ENCODE measurements at places on chromosomes 7 and 10.

- DNase-seq, result no peak
These were observed 468 bp upstream of the TRIM56 start for GRCh38 chr7:101084865-101085161.

DNA sequence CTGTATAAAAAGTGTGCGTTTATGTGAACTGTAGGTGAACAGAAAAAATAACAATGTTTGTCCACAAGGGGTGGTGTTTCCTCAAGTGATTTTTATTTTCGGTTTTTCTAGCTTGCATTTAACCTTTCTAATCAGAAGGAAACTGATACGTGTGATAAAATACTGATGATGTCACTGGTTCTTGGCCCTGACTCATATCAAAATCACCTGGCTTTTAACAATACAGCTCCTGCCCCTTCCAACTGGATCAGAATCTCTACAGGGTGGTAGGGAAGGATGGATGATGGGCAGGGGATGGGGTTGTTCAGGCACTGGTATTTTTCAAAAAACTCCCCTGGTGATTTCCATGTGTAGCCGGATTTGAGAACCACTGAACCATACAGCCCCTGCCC is 10.9 kb downstream of the NPFFR1 start:
- peak; percentile 37 for DNase-seq

DNA sequence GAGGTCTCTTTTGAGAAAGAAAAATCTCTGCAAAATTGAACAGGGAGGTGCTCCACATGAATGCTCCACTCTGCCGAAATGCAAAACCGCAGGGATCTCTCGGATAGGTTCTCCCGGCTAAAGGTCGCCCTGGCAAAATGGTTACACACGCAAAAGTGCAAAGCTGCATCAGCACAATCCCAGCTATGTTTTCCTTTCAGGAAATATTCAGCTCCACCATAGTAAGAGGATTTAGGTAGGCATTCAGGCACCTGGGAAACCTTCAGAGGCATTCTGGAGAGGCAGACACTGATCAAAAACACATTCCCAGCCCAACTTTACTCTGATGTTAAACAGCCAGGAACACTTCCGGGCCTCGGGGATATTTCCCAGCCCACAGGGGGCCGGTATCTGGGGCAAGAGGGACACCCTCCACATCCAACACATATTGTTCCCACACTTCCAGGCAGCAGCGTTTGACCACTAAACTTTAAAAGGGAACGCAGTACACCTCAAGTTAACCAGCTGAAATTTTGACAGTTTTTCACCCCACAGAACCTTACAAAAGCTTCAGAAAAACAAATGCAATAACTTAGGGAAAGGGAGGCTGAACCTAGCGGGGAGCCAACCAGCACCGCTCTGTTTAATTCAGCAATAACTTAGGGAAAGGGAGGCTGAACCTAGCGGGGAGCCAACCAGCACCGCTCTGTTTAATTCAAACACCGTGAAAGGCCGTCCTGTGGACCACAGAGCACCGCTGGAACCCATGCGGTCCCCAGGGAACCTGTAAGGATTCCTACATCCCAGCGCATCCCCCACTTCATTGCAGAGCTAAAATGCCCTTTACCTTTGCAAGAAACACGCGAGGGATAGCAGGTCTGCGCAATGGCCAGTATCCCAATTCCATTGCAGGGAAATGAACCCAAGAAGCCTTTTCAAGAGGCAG is 45.9 kb downstream of the TNS3 start:
- no peak for DNase-seq

GRCh38 chr7:35329026-35329425 is 75.1 kb upstream of the TBX20 start:
- DNase-seq, result no peak

- no peak for DNase-seq
These were observed 13.2 kb upstream of the ITPRID1 start for GRCh38 chr7:31500656-31501055.

DNA sequence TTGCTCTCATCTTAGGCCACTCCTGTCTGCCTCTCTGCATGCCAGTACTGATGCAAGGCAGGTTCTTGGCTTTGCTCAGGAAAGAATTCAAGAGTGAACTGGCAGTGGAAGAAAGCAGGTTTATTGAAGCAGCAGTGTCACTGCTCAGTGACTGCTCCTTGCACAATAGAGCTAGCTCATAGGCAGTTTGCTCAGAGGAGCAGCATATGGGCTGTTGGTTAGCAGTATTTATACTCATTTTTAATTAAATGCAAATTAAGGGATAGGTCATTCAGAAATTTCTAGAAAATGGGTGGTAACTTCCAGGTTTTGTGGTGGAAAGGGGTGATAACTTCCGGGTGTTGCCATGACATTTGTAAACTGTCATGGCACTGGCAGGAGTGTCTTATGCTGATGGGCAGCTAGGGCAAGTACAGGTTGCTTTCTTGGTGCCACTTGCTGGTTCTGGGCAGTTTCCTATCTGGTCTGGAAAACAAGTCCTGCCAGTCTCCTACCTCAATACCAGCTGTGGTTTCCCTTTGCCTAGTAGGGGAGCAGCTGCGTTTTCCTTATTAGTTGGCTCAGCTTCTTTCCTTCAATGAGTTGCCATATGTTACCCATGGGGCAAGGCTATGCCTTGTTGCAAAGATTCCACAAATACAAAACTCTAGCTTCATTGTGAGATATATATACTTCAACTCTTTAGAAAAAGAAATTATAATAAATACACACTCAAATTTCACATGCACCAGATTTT is 64.8 kb upstream of the CALD1 start:
- DNase-seq, result no peak

- DNase-seq, result no peak
These were observed 81.0 kb upstream of the LRRC4 start for GRCh38 chr7:128112018-128112780.

DNA sequence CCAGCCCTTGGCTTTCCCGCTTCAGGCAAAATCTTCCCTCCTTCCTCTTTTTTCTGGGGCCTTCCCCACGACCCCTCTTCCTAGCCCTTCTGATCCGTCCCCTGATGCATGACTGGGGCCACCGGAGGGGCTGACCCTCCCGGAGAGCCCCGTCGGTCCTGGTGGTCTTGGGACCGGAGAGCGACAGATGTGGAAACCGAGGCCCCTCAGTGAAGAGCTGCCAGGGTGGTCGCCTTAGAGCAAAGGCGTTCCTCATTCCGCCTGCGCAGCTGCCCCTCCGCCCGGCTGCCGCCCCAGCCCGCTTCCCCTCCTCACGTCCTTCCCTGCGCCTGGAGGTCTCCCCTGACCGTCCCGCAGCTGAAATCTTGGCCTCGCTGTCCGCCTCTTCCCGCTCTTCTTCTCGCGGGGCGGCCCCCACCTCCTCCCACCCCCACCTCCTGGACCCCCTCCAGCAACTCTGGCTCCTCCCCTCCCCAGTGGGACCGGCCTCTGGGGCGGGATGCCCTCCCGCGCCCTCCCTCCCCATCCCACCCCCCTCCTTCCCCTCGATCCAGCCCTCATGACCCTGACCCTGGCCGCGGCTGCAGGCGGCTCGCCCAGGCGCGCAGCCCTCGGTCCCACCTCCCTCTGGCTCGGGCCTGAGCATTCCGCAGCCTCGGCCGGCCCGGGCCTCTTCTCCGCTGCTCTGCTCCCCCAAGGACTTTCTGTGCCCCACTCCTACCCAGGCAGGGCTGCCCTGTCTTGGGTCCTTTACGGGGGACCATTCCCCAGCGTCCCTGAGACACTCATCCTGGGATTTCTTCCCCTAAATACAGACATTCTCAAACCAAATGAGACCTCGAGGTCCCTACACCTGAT is at the start of gene RARRES2:
Gene RARRES2, minus strand, starts transcription at position 367 of the 858 bp plus-strand sequence. CDS start 1,020 bp downstream, outside the sequence.
- no peak for DNase-seq

DNA sequence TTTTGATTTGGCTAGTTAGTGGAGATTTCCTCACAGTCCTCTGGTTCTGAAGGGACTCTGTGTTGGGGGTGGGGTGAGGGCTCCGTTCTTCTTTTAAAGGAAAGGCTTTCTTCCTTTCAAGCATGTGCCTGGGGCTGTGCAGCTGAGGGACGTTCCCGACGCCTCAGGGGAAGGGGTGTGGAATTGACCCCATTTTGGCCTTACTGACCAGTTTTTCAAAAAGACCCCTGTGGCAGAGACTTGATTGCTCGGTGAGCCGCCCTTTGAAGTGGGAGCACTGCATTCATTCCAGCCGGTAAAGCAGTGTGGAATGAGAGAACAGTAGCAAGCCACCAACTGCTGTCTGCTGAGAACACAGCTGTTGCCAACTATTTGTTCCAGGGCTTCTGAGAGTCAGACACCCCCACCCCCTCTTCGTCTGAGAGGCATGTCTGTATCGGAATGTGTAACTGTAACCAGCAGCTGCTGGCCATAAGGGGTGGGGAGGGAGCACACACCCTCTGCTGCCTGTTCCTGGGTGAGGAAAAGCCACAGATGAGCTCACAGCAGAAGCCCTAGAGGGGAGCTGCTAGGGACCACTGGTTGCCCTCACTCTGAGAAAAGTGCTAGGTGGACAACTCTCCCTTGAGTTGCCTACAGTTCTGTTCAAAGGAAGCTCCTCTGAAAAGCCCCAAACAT is 33.2 kb downstream of the WBP1L start:
- peak; percentile 29 for DNase-seq

GRCh38 chr10:26310361-26310760 is 93.8 kb downstream of the GAD2 start:
- DNase-seq, result no peak

DNA sequence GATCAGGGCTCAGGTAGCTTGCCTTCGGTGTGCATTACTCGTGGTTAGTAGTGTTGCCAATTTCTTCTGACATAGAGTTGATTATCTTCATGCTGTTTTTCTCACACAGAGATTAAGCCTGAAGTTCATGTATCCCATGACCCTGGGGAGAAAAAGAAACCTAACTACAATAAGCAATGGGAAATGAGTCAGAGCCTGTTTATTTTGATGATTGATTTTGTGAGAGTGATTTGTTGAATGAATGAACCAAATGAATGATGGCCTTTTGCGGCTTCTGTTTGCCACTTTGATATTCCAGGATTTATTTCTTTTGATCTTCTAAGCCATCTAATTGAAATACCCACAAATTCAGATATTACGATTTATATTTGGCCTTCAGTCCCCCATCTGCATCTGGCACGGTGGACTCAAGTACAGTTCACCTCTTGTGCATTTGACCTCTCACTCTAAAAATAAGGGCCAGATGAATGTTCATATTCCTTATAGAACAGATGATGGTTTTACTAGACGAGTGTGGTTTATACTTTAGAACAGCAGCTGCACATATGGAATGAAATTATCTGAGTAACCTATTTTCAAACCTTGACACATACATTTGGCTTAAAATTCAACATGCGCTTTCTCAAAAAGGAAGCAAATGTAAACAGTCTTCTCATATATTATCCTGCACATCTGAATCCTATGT is 110.7 kb downstream of the PLCE1 start:
- DNase-seq, result no peak

DNA sequence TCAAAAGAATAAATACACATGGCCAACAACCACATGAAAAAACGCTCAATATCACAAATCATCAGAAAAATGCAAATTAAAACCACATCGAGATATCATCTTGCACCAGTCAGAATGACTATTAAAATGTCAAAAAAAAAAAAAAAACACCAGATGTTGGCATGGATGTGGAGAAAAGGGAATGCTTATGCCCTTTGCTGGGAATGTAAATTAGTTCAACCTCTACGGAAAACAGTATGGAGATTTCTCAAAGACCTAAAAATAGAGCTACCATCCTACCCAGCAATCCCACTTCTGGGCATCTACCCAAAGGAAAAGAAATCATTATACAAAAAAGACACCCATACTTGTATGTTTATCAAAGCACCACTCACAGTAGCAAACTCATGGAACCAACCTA is 45.0 kb upstream of the DIP2C start:
- DNase-seq, result no peak

DNA sequence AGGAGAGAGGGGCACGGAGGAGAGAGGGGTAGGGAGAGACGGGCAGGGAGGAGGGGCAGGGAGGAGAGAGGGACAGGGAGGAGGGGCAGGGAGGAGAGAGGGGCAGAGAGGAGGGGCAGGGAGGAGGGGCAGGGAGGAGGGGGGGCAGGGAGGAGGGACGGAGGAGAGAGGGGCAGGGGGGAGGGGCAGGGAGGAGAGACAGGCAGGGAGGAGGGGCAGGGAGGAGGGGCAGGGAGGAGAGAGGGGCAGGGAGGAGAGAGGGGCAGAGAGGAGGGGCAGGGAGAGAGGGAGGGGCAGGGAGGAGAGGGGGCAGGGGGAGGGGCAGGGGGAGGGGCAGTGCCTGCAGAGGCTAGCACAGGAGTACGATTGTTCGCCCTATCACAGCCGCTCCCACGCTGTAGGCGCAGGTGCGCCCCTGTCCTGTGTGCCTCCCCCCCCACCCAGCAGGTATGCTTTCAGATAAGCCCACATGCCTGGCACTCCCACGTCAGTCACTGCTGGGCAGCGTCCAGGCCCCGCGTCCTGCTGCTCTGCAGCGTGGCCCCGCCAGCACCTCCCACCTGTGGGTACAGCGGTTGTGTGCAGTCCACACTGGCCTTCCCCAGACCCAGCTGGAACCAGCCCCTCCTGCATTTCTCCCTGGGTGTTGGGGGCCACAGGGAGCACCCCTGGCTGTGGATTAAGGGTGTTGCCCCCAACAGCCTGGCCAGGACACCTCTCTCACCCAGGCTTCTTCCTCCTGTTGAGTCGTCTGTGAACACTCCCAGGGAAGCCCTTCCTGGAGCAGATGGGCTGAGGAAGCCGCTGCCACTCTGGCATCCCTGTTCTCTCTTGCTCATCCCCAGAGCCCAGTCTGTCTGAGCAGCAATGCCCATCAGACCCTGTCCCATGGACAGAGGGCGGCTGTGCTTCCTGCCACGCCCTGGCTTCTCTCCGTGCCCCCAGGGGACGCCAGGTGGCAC is 10.8 kb downstream of the NKX6-2 start:
- DNase-seq, result peak; percentile 90

DNA sequence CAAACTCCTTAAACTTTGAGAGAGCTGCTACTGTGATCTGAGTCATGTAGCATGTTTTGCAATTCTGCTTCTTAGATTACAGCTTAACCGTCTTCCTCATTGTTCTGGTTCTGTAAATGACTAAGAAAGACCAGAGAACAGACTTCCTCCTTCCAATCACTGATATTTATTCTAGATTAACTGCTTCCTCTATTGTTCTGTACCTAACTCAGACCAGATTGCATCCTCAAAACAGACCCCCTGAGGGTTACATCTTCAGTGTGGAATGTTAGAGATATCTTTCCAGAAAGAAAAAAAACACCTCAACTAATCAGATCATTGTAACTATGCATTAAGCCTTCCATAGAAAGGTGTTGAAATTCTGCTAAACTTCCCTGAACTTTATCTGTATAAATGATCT is 5.7 kb upstream of the PIP start:
- DNase-seq, result peak; percentile 41

DNA sequence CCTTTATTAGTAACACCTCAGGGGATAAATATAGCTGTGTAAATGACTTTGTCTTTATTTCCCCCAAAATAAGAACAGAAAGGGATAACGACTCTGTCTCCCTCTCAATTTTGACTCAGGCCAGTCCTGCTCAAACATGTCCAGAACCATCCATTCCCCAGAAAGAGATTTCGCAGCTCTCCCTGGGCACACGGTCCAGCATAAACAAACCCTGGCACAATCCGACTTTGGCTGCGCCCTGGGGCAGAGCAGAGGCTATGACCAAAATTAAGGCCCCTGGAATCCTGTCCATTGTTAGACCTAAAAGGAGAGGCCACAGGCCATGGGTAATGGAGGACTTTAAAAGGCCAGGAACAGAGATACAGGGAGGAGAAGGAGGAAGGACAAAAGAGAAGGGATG is 99.1 kb downstream of the PRPF18 start:
- no peak for DNase-seq

All from A549 (cell line).